Stimulated activated CD4-positive, alpha-beta T cell treated with anti-CD3 and anti-CD28 coated beads, Interleukin-15, amount 100 ng/mL, for 24 hours (primary cell): ENCODE measurements at places on chromosomes 4 and X.

- DNase-seq: no peak
These were observed 6.6 kb upstream of the MAGEB17 start for GRCh38 chrX:16160729-16161128.

- no peak for DNase-seq
These were observed 72.5 kb downstream of the EVC2 start for GRCh38 chr4:5635826-5636195.

GRCh38 chr4:80077639-80078038 lies 4.6 kb upstream of the ANTXR2 start:
- DNase-seq: peak; percentile 28

- no peak for DNase-seq
These were observed 175.6 kb downstream of the SNCA start for GRCh38 chr4:89661173-89661899.

DNA sequence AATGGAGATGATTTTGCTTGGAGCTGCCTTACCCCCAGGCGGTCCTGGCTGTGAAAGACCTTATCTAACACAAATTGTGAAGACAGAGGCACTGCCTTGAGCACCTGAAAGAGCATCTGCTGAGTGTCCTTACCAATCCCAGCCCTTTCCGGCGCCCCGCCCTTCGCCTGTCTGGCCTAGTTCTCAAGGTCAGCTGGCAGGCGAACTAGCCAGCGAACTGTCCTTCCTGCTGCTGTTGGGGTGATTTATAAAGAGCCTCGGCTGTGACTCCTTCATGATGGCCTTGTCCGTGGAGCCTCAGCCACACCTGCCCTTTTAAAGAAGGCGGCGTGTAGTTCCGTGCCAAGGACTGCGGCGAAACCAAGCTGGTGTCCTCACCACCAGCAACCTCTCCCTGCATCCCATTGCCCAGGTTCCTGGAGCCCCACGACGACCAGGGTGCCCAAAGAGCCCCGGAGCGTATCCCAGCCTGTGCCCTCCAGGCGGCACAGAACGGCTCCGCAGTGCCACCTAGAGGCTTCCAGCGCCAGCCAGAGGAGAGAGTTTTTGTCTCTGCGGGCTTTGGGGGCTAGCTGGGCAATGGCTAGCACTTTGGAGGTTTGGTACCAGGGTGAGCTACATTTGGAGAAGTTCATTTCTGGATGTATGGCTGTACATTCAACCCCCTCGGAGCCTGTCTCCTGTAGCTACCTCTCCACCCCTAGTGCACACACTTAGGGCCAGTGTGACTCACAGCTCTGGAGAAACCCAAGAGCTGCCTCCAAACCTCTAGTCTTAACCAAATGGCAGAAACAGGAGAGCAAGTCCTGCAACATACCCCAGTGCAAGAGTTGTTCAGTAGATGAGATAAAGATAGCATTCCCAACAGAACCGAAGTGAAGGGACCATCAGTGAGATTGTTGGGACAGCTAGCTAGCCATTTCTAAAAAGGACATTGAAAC lies 36.8 kb upstream of the VMA21 start:
- DNase-seq: peak; percentile 54

GRCh38 chr4:188439641-188440311 lies 300.5 kb downstream of the TRIML1 start:
- DNase-seq: no peak
